Spleen (tissue), 13 donors: ENCODE measurements at places on chromosomes 6 and 20. TPM values are rescaled to one million over a fixed set of nuclear protein-coding genes. Genes with fewer than 3 reads are reported as not detected.

NMBR gene
- total RNA-seq, result not detected

DNA sequence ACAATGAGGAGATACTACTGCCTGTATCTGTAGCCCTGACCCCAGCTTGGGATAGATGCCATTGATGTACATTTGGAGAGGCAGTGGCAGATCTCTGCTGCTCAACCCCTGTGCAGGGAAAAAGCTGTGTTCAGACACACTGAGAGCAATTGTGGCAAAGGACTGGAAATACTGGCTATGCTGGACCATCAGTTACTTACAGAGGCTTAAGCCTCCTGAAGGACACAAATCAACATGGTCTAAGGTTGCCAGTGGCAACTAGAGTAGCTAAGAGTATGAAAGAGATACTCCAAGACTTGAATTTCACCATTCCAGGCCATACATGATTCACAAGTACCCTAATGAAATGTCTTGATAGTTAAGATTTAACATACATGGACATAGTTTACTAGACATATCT, 32.4 kb upstream of the ENPP4 start:
- no peak for DNase-seq

- DNase-seq, result no peak
Measured at GRCh38 chr6:136030131-136030530, 178.6 kb downstream of the PDE7B start.

- no peak for DNase-seq
Measured at GRCh38 chr20:12305188-12305950, 387.7 kb downstream of the BTBD3 start.

THBD gene
- total RNA-seq, result 67.9 TPM

DNA sequence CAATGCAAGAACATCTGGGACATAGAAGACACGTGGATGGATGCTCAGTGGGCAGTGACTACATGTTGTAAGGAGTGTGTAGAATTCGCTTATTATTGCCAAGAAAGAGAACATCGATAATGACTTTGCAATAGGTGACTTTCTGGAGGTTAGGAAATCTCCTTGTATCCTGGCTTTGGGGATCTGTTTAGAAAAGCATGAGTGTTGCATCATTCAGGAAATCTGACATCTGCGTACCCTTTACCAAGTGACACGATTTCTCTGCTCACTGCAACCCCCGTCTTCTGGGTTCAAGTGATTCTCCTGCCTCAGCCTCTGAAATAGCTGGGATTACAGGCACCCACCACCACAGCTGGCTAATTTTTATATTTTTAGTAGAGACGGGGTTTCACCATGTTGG, 23.2 kb downstream of the RIN2 start:
- no peak for DNase-seq

DNA sequence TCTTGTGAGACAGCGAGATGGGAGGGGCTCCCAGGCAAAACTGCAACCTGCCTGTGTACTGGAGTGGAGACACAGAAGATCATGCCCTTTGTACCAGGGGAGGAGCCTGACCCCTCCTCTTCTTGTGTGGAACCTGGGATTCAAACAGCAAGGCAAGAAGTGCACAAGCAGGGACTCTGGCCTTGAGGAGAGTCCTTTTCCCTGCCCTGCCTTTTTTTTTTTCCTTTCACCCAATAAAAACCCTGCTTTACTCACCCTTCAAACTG, 251.8 kb upstream of the OPRM1 start:
- no peak for DNase-seq

DNA sequence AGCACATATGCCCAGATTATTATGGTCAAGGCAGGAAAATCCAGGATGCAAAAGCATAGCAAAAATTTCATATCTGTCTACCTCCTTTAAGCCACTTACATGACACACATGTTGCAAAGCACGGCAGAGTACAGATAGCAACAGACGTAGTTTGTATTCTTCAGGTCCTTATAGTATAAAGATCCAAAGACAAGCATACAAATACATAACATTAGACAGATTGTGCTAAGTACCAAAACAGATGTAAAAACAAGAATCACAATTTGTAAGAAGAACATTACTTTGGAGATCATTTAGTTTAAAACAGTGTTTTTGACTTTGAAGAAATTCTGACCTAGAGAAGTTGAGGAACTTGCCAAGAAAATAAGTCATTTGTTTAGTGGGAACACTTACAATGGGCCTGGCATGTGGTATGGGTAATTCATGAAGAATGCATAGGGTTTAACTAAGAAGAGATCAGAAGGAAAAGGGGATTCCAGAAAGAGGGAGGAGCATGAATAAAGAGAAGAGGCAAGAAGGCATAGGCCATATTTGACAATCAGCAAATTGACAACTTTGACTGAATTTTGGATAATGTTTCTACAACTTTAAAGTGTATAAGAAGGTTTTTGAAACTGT, 30.6 kb upstream of the LMBRD1 start:
- no peak for DNase-seq

DNA sequence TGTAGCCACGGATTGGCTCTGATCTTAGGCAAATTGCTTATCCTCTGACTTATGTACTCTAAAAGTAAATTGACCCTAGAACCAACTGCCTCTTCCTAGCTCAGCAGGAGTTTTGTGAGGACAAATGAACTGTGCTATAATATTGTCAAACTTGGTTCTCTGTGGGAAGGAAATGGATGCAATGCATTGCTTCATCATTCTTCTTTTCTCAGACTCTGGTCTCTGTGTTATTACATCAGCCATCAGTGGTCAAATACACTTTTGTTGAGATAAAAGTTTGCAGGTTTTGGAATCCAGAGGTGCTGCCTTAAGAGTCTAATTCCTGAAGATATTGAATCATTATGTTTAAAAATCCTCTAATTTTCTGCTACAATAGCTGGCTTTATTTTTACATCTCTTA, 64.9 kb downstream of the SLC24A3 start:
- no peak for DNase-seq

DNA sequence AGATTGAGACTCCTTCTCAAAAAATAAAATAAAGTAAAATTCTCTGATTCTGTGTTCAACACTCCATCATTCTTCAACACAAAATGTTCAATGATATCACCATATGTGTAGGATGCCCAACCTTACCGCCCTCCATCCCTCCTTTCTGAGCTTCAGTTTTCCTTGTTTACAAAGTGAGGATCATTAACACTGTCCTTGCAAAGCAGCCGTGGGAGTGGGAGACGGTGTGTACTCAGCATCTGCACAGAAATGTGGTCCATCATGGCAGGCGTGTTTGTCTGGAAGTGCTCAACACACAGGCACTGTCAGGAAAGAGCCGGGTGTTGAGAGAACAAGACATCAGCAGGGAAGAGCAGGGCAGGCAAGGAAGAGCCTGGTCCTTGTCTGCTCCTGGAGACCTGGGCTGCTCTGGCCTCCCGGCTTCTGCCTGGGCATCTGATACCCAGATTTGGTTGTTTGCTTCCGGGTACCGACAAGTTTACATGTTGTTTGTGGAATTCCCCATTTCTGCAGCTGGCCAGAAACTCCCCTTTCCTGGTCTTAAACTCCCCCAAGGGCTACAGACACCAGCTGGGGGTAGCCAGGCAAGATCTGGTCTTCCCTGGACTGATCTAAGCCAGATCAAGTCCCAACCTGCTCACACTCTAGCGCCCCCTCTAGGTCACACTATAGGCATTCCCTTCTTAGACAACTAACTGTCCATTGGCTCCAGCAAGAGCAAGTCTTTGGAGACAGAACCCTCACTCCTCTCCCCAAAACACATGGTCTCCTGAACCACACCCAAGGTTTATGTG, 26.7 kb upstream of the TTPAL start:
- no peak for DNase-seq

DNA sequence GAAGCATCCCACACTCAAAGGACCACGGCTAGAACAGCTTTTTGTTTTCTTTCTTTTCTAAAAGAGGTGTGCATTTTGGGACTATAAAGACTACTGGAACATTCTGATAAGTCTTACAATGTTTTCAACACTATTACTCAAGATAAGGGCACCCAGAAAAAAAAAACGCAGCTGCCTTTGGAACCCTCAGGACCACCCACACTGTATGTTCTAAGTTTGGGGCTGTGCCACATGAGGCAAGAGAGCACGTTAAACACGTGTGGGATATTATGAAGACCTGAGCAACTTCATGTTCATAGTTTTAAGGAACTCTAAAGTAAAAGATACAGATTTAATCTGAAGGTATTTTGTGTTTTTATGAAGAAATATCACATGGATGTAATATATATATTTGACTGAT, 204.6 kb downstream of the FOXC1 start:
- DNase-seq, result no peak
